ENCODE measurements at places on chromosomes 4 and X. TPM values are rescaled to one million over a fixed set of nuclear protein-coding genes. Genes with fewer than 3 reads are reported as not detected.

- ATAC-seq: no peak
Measured at GRCh38 chr4:84722720-84723119, 139.8 kb downstream of the CDS1 start.

VMA21 gene
- 35.7 TPM for total RNA-seq

- ATAC-seq: no peak
Measured at GRCh38 chr4:75169020-75169419, 236.1 kb downstream of the PARM1 start.

ADH7 gene
- 0.15 TPM for total RNA-seq

DNA sequence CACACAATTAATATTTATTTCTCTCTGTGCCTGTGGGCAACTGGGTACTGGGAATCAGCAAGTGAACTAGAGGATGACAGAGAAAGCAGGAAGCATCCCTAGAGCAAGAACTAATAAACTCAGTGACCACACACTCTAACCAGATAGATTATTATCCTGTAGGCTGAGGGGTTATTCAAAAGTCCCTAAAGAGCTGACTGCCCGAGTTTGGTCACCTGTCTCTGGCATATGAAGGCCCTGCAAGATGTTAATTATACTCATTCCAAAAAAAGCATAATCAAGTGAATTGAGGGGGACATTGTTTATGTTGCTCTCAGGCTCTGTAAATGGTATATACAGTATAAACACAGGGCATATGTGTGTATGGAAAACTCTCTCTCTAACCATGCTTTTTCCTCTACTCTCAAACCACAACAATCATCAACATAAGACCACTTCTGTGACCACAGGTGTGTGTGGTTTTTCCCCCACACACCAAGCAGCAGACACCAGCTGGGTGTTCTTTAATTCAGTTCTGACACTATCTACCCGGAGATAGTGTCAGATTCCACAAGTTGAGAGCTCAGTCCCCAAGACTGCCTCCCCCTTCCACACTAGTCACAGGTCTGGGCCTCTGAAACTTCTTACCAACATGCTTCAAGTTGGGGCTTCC, 6.2 kb upstream of the HPSE start:
- no peak for ATAC-seq

CCKAR gene
- total RNA-seq: 0.63 TPM

WNK3 gene
- 2.5 TPM for total RNA-seq

PLK4 gene
- total RNA-seq: 3.6 TPM

DNA sequence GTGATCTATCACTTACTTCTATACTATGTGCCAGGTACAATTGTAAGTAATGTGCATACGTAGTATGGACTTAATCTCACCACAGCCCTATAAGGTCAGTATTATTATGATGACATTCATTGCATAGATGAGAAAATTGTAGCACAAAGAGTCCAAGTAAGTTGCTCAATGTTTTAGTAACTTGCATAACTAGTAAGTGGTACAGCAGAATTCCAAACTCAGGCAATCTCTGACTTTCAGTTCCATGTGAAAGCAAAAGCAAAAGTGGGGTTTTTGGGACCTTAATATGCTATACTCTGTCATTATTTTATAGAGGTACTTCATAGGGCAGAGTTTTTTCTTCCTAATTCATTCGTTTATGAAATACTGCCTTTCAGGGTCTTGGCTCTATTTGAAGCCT, 188.8 kb upstream of the VEGFC start:
- no peak for ATAC-seq

Measured in motor neuron (in vitro differentiated cells).